A172 (cell line): ENCODE measurements at places on chromosomes 7 and 10.

GRCh38 chr7:100352984-100353684 is 4.8 kb upstream of the PILRB start:
- DNase-seq, result no peak

DNA sequence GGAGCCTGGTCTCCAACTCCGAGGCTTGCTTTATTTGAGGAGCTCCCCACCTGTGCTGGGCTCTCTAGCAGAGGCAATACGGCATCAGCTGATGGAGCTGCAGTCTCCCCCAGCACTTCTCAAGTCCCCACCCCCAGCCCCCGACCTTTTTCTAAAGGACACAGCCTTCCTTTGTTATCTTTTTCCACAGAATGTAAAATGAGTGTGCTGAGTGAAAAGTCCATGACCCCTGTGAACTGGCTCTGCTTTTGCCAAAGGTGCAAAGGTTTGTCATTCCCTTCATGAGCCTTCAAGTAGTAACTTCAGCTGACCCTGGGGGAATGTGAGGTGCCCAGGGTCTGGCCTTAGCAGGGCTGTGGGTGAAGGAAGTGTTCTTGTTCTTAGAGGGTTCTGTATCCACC is 25.5 kb downstream of the LRRC4 start:
- DNase-seq, result no peak

DNA sequence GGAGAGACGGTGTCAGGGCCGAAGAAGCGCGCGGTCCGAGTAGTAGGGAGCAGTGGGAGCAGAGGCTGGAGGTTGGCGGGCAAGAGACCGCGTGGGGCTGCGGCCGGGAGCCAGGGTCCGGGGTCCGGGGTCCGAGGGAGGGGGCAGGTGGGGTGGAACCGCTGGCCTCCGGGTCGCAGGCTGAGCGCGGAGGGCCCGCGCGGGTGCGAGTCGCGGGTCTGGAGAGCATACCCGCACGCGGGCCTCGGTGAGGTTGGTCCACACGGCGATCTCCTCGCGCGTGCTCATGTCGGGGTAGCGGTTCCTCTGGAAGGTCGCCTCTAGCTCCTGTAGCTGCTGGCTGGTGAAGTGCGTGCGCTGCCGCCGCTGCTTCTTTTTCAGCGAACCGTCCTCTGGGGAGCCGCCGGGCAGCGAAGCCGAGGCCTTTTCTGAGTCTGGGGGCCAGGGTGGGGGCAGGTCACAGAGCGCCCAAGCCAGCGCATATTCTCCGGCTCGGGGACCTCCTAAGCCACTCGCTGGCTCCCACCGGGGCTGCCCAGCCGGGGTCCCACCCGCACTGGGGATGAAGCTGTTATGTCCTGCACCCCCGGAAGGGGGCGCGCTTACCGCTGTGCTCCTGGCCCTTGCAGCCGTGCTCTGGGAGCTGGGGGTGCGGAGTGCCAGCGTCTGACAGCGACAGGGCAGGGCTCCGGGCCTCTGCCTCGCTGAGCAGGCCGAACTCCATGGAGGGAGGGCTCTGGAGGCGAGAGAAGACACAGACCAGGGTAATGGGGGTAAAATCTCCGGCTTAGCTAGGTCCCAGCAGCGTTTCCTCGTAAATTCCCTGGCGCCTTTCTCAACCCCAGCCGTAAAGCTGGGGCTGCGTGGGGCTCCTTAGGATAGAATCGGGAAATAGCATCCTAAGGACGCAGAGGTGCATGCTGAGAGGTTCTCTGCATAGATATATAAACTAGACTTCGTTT is 5.5 kb downstream of the ELOVL3 start:
- no peak for DNase-seq

- DNase-seq, result no peak
These were observed 17.7 kb upstream of the IGFBP3 start for GRCh38 chr7:45938626-45939302.

GRCh38 chr10:44864051-44864450 is 47.1 kb upstream of the TMEM72 start:
- DNase-seq, result no peak

- no peak for DNase-seq
These were observed 13.5 kb downstream of the ZC3HC1 start for GRCh38 chr7:130037703-130038102.

GRCh38 chr10:60666221-60666620 is 112.1 kb upstream of the CDK1 start:
- no peak for DNase-seq

DNA sequence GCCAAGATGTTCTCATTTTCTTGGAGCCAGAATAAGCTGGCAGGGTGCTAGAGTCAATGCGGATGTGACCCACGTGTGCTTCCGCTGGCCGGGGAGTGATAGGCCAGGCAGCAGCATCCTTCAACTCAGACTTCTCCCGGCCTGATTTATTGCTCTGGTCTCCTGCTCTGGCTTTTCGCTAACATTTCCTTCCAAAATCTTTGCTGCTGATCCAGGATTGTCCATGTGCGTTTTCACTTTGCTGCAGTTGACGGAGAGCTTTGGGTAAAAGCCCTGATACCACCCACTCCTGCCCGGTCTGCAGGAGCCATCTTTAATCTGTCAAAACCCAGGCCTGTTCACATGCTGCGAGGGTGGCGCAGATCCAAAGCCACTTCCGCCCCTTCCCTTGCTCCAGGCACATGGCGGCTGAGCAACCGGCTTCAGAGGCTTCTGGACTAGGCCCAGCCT is 106.8 kb downstream of the CYP26A1 start:
- peak; percentile 19 for DNase-seq

- peak; percentile 37 for DNase-seq
These were observed 633.8 kb upstream of the IGFBP3 start for GRCh38 chr7:46554688-46555422.

- DNase-seq, result no peak
These were observed 523.9 kb upstream of the NRP1 start for GRCh38 chr10:33858326-33858725.

DNA sequence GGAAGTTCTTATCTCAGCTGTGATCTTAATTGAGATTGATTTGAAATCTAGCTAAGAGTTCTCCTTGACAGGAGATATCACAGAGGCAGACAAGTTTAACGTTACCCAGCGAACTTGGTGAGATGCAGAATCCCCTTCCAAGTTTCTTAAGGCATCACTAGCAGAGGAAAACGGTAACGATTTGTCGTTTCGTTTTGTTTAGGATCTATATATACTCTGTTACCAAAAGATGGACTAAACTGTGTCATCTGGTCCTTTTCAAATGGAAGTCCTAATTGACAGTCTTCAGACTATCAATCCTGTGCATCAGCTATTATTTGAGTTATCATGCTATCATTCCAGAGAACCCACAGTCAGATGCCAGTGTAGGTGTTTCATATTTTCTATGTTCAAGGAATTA is 316.7 kb upstream of the SORCS1 start:
- no peak for DNase-seq

DNA sequence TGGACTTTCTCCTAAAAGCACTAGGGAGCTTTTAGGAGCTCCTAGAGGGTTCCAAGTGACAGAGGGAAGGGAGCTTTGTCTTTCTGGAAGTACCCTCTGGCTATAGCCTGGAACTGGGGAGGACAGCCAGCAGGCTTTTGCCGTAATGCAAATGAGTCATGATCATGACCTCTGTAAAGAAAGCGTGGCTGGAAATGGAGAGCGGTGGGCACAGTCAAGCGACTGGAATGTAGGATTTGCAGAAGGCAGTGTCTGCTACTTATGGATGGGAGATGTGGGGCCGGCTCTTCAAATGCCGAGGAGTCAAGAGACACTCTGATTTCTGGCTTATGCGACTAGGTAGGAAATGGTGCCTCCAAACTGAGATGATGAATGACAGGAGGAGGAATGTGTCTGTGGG is 34.6 kb upstream of the PLPP4 start:
- DNase-seq, result peak; percentile 81

DNA sequence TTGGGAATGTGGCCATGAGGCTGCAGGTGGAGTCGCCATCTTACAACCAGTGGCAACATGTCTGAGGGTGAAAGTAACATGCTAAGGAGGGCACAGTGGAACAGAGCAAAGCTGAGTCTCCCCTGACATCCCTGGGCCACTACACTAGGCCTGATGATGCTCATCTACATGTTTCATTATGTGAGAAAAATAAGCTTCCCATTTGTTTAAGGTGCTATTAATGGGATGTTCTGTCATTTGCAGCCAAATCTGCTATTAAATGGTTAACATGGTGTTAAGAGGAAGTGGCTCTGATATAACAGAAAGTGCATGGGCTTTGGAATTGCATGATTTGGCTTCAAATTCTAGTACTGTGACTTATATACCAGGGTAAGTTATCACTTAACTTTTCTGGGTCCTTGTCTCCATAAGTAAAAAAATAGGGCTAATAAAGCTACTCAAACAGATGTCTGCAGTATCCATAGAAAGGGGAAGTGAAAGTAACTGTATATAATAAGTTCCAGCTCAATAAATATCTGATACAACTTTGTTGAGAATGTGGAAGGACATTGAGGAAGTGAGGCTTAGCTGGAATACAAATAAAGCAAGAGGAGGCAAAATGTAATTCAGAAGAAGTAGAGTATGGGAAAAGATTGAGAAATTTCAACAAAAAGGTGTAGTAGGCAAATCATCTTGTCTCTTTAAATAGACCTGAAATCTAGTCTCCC is 158.9 kb downstream of the RTKN2 start:
- DNase-seq, result no peak

- DNase-seq, result no peak
These were observed 43.8 kb upstream of the ARID5B start for GRCh38 chr10:61857746-61858145.

DNA sequence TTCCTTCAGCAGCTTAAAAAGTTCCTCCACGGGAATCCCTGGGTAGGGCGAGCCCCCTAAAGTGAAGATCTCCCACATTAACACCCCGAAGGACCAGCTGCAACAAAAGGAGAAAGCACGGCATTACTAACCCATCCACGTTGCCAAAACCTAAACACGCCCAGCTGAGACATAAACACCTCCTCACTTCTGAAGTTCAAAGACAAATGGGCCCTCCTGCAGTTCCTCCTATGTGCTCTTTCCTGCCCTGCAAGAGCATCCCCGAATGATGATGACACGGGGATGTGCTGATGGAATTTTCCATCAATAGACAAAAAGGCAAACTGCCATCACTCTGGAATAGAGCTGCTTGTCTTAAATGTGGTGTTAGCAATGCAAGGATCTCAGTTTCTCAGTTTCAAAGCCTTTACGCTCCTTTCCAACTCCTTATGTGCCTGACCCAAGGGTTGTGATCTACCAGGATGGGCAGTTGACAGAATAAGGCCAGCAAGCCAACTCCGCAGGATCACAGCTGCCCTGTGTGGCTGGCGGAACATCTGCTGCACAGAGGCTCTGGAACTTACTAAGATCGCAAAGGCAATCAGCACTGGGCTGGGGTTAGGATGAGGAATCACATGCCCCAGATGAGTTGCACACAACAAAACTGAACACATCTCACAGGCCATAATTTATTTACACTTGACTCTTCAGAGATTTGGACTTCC is 112.7 kb downstream of the FGFR2 start:
- no peak for DNase-seq

GRCh38 chr7:128151635-128152034 is 89.4 kb upstream of the LEP start:
- no peak for DNase-seq

GRCh38 chr7:52735656-52736055 is 299.8 kb upstream of the POM121L12 start:
- no peak for DNase-seq

DNA sequence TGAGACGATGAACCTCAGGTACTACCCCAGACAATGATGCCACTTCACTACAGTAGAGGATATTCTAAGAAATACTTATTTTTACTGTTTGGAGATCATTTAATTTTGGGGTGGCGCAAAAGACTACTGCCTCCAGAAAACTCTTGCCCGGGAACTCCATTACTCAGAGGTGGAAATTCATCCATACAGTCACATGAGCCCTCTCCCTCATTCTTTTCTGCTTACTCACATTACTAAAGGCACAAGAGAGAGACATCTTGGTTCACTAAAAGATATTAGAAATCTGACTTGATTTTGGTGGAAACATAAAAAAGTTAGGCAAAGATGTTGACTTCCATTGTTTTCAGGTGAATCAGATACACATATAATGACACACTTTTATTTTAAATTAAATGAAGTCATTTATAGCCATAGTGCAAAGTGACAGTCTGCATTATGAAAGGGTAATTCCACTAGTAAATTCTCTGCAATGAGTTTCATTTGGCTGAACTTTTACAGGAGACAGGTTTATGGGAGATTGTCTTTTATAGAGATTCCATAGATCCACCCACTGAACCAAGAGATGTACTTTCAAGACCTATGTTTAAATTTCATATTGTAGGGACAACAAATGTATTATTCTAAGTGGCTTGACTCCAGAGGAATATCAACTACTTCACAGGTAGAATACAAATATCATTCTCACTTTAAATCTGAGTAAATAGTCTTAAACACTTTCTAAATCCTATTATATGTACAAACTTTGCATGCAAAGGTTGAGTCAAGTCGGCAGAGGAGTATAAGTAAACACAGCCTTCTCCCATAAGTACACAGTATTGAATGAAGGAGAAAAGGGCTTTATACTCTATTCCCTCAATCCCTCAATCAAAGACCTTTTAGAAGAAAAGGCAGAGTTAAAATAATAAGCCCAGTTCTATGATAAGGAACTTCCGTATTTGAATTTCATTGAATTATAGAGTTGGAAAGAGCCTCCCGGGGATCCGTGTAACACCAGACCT is 18.8 kb downstream of the NEBL start:
- DNase-seq, result peak; percentile 74

DNA sequence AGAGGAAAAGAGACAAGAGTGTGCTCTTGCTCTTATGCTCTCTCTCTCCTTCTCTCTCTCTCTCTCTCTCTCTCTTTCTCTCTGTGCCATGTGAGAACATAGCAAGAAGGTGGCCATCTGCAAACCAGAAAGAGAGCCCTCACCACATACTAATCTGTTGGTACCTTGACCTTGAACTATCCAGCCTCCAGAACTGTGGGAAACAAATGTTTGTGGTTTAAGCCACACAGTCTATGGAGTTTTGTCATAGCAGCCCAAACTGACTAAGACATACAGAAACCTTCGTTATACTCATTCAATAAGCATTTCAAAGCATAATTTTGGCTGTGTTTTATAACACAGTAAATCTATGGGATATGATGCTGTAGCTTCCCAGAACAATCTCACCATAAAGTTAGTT is 56.4 kb upstream of the PLPP4 start:
- no peak for DNase-seq

DNA sequence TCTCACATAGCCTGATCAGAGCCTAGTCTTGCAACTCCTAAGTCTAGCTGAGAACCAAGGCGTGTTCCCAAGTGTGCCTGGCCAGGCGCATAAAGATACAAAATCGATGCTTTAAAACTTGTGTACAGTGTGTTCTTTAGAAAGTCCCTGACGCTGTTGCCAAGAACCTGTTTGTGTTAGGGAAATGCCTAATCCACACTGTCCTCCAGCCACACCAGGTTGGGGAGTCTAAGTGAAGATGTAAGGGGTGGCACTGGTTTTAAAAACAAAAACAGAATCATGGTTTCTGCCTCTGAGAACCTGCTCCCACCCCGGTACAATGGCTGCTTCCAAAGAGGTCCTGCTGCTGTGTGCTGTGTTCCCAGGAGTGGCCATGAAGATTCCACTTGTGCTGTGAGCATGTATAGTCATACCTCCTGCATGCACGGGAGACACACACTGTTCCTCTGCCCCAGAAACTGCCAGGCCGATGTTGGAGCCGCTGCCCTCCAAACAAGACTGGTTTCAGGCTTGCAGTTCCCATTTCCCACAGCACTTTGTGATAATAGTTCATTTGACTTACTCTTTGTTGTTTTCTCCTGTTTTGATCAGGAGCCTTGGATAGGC is 88.5 kb downstream of the CCNY start:
- DNase-seq, result no peak
